Hematopoietic multipotent progenitor cell (in vitro differentiated cells): ENCODE measurements at places on chromosomes 2 and 18.

- DNase-seq: no peak
Measured at GRCh38 chr2:8154936-8155335, 526.9 kb upstream of the ID2 start.

GRCh38 chr2:152861349-152861942, 143.0 kb downstream of the ARL6IP6 start:
- DNase-seq: peak; percentile 25

- no peak for DNase-seq
Measured at GRCh38 chr2:151157000-151157735, 104.5 kb downstream of the RBM43 start.

DNA sequence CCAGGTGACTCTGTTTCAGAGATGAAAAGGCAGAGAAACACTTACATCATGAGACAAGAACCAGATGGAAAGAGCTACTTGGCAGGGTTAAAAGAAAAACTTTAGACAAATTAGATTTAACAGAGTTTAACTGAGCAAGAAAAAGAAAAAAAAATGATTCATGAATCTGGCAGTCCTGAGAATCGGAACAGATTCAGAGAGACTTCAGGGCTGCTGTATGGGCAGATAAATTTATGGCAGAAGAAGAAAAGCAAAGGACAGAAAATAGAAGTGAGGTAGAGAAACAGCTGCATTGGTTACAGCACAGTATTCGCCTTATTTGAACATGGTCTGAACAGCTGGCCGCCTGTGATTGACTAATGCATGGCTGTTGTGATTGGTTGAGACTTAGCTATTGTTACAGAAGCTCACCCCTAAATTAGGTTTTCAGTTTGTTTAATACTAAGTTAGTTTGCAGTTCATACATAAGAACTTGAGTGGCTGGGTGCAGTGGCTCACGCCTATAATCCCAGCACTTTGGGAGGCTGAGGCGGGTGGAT, 43.0 kb upstream of the RHOB start:
- no peak for DNase-seq

DNA sequence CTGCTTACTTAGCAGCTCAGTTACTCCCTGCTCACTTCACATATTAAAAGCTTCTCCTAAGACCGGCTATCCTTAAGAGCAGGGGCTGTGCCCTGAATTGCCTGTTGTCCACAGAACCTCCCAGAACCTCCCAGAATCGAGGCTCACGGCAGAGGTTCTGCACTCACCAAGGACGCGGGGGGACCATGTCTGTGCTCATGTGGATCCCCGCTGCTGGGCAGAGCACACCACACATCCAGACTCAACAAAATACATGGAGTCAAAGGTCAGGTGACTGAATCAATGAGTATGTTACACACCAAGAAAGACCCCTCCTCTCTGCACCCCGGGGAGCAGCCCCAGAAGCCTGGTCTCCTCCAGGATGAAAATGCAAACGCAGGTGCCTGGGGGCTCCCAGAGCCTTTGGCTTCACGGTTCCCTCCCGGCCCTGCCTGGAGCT, 149.0 kb downstream of the MBP start:
- no peak for DNase-seq

DNA sequence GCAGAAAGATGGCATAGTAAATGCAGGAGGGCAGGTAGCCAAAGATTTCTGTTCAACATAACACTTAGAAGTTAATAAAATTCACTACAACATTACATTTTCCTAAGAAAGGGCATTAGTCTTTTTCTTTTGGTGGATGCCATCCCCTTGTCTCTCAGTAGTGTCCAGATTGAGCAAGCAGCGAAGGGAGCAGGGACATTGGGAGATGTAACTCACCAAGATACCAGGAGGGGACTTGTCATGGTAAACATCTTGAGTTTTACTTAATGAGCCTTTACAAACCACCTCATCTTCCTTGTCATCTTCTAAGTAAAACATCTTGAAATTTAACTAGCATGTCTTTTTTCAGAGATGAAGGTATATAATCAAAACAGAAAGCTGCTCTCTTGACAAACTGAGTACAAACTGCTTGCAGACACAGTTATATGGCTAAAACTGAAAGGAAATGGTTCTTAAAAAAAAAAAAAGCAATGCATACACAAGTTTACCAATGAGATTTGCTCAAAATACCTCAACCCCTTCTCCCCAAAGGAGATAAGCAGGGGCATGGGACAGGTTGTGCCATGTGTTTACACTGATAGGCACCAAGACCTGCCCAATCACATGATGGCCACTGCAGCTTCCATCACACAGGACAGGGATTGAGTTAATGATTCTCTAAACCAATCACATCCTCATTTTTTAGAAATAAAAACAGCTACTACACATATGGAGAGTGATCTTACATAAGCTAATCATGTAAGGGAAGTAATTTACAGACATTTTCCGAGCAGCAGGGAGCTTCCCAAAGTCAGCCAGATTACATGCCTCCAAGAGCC, 30.3 kb downstream of the LPIN2 start:
- DNase-seq: no peak

GRCh38 chr18:24862201-24862816, 401.9 kb downstream of the HRH4 start:
- DNase-seq: no peak

DNA sequence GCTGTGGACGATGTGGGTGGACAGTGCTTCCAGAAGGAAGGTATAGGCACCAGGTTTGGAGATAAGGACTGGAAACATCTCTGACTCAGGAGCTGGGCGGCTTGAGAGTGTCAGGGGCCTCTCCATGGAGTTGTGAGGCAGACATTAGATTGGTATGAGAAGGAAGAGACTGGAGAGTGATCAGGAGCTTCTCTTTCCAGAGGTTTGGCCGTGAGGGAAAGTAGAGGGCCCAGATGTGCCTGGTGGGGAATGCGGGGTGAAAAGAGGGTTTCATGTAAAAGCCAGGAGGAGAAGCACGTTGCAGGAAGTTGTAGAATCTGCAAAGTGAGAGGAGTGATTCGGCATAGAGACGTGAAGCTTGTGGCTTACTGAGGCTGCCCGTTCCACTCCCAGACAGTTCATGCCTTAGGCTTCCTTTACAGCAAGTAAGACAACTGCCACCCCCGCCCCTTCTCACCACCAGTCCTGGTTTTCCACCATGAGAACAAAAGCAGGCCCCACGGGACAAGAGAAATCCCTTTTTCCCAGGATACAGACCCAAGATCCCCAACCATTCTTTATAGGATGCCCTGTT, 166.3 kb upstream of the HDAC4 start:
- DNase-seq: no peak

DNA sequence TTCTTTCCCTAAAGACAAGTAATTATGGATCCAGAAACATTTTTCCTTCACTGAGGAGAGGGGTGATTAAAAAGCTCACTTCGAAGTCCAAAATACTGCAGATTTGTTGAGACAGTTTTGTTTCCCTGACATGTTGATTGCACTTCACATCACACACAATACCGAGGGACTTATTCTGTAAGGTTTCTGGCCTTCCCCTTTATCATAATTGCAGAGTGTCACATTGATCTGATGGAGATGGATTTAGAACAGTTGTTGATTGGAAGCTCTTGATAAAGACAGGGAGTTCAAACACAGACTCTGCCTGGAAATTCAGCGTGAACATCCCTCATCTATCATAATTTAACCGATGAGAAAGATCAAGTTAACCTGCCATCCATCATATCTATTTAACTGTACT, 163.6 kb downstream of the PTPRM start:
- no peak for DNase-seq

DNA sequence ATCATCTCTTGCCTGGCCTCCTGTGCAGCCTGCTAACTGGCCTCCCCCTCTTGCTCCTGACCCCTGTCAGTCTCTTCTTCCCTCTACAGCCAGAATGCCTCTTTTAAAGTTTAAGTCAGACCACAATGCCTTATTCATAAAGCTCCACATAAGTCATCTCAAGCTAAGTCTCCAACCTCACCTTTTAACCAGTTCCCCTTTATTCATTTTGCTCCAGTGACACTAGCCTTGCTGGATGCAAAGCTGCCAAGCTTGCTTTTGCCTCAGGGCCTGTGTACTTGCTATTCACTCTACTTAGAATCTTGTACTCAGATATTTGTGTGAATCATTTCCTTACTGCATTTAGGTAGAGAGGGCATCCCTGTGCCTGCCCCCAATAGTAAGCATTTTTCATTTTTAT, 180.9 kb downstream of the PDE1A start:
- DNase-seq: no peak

GRCh38 chr2:96546321-96546720, 9.8 kb downstream of the ARID5A start:
- no peak for DNase-seq

DNA sequence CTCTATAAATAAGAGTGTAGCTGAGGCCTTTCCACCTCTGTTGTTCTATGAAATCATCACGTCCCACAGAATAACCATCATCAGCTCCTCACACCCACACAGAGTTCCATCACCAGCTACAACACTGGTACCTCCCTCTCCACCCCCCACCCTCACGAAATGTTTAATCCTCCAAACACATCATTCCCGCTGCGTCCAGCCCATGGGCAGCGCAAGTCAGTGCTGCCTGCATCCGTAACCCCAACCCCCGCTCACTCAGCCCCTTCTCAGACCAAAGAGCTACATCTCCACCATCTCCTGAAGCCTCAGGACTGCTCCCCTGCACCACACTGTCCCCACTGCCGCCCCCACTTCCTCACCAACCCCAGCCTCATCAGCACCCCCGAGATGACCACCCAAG, 19.4 kb downstream of the DNMT3A start:
- no peak for DNase-seq
